ENCODE measurements at places on chromosomes 4 and X.

DNA sequence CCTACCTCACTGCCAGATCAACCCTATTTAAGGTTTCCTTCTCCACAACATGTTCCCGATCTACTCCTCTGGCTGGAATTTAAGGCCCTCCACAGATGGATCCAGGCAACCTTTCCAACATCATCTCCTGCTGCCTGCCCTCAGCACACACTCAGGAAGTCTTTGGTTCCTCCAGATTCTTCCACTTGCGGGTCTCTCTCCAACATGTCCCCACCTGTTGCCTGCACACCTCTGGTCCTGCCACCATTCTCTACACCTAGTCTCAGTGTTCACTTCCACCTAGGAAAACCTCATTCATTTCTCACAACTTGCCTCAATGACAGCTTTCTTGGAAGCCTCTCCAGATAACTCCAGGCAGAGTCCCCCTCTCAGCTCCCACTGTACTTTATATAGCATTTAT lies 80.1 kb downstream of the RTL5 start:
- DNase-seq, result no peak

GRCh38 chrX:127259742-127260141 lies 440.2 kb downstream of the PRR32 start:
- DNase-seq, result no peak

DNA sequence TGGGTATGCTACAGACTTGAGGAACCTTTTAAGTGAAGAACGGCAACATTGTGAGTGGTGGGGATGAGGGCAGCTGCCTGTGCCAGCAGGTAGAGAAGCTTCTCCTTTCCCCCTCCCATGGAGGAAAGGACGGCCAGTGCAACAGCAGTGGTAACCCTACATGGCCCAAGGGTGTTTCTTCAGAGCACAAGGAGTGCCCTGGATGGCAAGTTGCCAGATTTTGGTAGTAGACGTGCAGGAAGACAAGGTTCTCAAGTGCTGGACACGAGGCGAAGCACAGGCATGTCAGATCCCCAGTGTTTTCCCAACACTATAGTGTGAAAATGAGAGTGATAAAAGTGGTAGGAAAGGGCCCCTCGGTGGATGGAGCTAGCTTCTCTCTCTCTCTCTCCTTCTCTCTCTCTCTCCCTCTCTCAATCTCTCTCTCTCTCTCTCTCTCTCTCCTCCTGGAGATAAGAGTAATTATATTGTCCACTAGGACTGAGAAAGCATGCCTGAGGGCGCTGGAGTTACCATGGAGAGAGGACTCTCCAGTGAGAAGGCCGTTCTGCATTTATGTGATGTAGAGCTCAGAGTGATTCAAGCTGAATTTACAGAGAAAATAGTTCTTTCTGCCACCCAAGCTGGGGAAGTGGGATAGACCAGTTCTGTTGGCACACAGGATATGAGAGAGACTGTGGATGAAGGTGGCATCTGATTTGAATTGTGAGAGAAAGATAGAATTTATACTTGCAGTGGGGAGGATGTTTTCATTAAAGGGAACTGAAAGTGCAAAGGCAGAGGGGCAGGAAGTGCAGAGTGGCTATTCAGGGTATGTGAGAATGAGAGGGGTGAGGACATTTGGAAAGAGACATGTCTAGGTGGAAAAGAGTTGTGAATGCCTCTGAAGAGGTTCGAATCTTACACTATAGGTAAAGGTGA lies 25.7 kb upstream of the TRPC3 start:
- no peak for DNase-seq

- DNase-seq, result no peak
These were observed 3.5 kb downstream of the ZAR1 start for GRCh38 chr4:48493452-48494100.

- DNase-seq, result no peak
These were observed 687.9 kb downstream of the ARAP2 start for GRCh38 chr4:35556387-35556786.

- no peak for DNase-seq
These were observed 2.0 kb downstream of the NCAPG start for GRCh38 chr4:17812801-17813200.

GRCh38 chr4:139036885-139037284 lies 21.3 kb downstream of the NOCT start:
- no peak for DNase-seq

- no peak for DNase-seq
These were observed 576.5 kb upstream of the CPXCR1 start for GRCh38 chrX:88170553-88170952.

DNA sequence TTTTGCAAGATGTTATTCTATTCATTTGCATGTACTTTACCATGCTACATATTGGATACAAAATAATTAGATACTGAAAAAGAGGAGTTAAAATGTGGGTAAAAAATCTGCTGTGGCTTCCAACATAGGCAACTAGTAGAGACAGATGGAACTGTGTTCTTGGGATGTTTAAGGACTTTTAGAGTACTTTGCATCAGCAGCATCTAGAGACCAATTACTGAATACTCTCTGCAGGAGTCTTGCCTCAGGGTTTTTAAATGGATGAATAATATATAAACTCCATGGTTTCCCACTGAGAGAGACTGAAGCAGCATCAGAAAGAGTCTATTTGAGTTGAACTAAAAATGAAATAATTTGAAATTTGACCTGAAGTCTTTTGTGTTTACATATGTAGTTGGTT lies 676.7 kb downstream of the GALNTL6 start:
- DNase-seq, result no peak

GRCh38 chrX:24025741-24026403 lies 1.1 kb downstream of the KLHL15 start:
- DNase-seq, result no peak

DNA sequence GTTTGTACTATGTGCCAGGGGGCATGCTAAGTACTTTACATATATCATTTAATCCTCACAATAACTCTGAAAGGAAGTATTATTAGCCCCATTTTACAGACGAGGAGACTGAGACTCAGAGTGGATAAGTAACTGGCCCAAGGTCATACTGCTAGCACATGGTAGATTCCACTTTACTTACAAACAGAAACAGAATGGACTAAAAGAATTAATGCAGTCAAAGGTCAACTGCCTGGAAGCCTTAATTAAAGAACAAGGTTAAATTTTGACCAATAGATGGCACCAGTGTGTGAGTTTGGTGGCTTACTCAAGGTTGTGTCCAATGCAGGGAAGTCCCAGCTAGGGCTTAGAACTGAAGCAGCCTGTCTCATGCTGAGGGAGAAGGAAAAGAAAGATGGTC lies 4.7 kb downstream of the RIPPLY1 start:
- peak; percentile 19 for DNase-seq

DNA sequence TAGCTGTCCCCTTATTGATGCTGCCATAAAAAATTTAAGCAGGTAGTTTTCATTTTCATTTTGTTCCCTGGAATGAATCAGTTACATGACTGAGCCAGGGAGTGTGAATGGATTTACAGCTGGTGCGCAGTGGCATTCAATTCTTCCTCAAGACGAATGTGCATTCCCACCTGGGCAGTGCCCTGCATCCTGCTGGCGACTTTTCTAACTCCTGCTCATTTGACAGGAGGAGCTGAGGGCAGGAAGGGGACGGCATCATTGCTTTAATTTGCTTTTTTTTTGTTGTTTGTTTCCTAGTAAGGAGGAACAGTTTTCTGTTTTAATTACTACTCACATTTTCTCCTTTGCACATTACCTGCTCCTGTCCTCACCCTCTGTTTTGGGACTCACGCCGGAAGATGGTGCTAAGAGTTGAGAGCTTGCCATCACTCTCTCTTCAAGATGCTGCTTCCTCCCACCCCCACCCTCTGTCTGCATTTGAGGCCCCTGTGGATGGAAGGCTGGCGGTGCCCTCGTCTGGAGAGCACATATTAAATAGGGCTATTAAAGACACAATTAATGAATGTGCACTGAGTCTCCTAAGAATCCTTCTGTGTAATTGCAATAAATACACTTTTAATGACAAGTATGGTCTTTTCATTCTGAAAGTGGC lies 35.8 kb downstream of the PSAPL1 start:
- no peak for DNase-seq

DNA sequence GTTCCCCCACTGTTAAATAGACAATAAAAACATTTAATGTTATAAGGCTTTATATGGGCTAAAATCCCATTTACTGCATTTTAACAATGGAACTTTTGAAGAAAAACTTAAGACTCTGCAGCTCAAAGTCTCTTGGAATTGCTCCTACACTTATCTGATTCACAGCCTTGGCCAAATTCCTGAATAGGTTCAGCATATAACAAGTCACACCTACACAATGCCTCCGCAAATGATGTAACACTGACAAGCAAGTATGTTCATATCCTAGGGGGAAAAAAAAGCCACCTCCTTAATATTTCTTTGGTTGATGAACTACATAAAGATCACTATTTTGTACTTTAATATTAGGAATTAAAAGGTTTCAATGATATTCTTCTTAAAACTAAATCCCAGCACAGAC lies 34.5 kb downstream of the RPS6KA6 start:
- no peak for DNase-seq

DNA sequence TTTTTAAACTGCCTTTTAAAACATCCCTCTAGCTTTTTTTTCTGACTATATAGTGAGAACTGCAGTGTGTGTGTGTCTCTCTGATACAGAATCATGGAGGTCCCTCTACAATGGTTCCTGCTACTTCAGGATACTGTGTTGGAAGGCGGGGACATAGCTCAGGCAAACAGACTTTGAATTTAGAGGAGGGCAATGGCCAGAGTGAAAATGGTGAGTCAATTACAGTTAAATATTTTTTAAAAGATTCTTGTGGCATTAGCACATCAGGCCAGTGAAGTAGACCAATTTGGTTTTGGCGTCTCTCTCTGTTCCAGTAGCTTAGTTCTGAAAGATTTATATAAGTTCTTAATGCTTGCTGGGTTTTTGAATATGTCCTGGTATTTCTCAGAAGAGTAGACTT lies 47.1 kb downstream of the ALG13 start:
- no peak for DNase-seq

DNA sequence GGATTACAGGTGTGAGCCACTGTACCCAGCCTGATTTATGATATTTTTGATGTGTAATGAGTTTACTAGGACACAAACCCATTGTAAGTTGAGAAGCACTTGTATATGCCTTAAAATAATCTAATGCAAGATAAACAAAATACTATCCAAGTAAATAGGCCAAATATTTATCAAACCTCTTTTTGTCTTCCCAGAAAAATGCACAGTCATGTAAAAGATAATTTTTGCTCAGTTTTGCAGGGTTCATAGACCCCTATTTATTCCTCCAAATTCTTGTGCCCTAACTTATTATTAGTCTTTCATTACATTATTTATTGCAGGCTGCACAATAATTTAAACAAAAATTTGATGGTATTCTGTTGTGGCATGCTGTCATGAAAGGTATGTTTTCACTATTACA lies 1290.7 kb downstream of the STIM2 start:
- no peak for DNase-seq

GRCh38 chr4:113050837-113051236 lies 1.4 kb downstream of the ANK2 start:
- DNase-seq, result no peak

- peak; percentile 13 for DNase-seq
These were observed 40.5 kb downstream of the ANXA5 start for GRCh38 chr4:121656269-121656641.

- DNase-seq, result no peak
These were observed 353.4 kb upstream of the ADGRL3 start for GRCh38 chr4:60846678-60847077.

GRCh38 chrX:134548257-134549201 lies 88.6 kb downstream of the HPRT1 start:
- DNase-seq, result no peak

DNA sequence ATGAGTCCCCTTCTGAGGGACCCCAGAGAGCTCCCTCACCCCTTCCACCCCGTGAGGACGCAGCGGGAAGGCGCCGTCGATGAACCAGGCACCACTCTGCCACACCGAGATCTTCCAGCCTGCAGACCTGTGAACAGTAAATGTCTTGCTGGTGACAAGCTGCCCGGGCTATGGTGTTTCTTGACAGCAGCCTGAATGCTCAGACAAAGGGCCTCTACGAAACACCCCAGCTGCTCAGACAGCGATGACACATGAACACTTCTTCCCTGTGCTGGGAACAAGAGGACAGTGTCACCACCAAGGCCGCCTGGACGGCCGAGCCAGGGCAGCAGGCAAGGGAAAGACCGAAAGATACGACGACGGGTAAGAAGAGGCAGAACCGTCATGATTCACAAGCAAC lies 30.6 kb upstream of the GTPBP6 start:
- DNase-seq, result no peak

DNA sequence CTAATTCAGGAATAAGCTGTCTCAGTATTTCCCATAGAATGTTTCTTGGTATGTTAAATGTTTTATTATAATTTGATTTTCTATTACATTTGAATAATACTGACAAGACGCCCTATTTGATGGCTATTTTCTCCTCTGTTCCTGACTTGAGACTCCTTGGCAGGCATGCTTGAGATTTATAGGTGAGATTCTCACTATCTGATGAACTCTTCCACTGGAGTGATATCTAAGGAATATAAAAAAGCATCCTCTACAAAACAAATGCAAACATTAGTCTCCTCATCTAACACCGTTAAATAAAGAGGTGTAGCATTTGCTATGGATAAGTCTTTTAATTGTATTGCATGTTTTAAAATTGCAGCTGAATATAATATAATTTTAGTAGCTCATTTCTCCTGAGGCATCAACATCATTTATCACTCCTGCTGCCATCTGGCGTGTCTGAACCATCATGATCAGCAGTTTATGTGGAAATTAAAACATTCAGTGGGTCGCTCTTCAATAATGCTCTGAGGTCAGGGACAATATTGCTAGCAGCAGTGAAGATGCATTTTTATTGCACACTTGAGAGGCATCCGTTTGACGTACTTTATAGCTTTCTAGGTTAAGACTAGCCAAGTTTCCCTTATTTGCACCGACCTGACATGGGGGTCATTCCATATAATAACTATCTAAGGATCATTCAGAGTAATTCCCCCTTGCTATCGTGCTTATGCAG lies 210.4 kb upstream of the GALNTL6 start:
- peak; percentile 20 for DNase-seq

DNA sequence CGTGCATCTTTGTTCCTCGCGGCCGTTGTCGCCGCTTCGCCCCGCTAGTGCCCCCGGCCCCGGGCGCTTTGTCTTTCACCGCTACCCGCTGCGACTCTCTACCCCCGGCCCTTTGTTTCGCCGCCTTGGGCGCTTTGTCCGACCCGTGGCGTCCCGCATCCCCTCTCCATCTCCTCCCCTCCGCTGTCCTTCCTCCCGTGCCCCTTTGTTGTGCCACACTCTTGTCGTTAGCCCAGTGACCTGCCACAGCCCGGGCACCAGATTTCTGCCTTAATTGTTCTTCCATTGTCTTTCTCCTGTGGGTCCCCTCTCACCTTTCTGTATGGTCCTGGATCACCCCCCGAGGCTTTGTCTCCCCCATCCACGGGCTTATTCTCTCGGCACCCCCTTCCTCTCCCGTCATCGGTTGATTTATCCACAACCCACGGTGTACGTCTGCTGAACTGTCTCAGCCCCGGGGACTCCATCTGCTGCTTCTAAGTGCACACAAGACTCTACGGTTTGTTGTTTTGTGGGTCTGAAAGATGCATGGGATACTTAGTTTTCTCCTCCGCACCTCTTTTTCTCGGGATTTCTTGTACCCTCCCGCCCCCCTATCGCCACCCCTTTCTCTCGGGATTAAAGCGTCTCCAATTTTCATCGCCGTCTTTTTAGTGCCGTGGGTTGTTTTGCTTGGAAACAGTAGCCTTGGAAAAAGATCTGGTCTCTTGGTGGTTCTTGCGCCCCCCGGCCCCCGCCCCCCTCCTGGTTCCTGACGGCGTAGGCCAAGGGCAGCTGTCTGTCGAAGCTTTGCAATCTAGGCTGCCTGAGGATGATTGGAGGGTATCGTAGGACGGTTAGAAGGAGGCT lies 783 bp downstream of the RBPJ start:
- peak; percentile 26 for DNase-seq

- no peak for DNase-seq
These were observed 58.5 kb upstream of the CLCN4 start for GRCh38 chrX:10098270-10098713.
